ENCODE measurements at places on chromosomes 1 and 21.

- peak; percentile 97 for DNase-seq
Observed at GRCh38 chr1:3586986-3587759, 24.1 kb downstream of the MEGF6 start.

DNA sequence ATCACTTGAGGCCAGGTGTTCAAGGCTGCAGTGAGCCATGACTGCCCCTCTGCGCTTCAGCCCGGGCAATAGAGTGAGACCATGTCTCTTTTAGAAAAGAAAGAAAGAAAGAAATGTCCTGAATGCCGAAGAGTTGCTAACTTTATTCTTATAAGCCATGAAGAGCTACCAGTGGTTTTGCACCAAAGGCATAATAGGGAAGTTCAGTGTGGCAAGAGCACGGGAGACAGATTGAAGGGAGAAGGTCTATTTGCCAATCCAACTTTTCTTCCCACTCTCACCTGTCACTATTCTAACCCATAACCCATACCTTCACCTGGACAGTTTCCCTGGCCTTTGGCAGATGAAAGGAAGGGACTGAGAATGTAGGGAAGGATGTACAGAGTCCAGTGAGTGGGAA, 4.4 kb upstream of the PEA15 start:
- DNase-seq = no peak

GRCh38 chr1:10755970-10756521, 40.4 kb downstream of the CASZ1 start:
- peak; percentile 30 for DNase-seq

- no peak for DNase-seq
Observed at GRCh38 chr1:4375812-4376211, 278.6 kb upstream of the AJAP1 start.

- DNase-seq = peak; percentile 81
Observed at GRCh38 chr21:38831526-38832467, 26.1 kb downstream of the ETS2 start.

GRCh38 chr1:171286032-171286705, 27.8 kb upstream of the FMO4 start:
- peak; percentile 55 for DNase-seq

Measured in PC-3 (cell line).